ENCODE measurements at places on chromosomes 11 and 22.

GRCh38 chr11:61109671-61110070, 7.4 kb downstream of the CD5 start:
- DNase-seq: no peak

GRCh38 chr22:29715240-29715639, 4.6 kb upstream of the CABP7 start:
- no peak for DNase-seq

GRCh38 chr22:27327981-27328721, 473.4 kb downstream of the MN1 start:
- DNase-seq: no peak

DNA sequence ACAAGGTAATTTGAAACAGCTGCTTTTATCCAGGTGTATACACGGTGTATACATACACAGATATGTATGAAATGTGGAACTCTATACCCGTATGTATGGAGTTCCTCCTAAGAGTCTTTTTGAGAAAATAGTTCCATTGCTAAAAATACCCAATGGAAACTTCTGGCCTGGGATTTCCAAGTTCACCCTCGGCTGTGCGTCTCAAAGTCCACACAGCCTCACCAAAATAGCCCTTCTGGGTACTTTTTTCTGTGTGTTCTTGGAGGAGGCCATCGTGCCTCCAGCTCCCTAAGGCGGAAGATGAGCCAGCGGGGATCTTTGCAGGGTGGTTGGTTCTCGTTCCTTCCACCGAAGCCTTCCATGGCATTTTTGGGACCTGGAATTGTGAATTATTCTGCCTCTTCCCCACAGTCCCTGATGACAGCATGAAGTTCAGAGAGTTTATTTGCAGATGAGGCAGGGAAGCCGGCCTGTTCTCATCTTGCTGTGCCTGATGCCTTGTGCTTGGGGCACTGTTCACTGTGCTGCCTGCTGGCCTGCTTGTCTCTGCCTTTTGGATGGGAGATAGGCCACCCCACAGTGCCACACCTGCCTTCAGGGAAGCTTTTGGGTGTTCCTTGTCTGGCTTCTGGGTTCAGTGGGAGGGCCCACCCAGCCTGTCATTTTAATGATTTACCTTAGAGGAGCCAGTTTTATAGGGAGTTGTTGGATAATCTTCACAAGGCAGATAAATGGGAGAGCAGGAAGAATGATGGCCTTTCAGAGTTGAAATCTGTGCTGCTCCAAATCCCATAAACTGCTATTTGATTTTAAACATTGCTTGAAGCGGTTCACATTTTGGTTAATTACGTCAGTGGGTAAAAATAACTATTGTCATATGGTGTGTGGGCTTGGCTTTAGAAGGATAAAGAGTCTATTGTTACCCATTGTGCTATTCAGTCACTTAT, 112.7 kb upstream of the OR4B1 start:
- DNase-seq: no peak

DNA sequence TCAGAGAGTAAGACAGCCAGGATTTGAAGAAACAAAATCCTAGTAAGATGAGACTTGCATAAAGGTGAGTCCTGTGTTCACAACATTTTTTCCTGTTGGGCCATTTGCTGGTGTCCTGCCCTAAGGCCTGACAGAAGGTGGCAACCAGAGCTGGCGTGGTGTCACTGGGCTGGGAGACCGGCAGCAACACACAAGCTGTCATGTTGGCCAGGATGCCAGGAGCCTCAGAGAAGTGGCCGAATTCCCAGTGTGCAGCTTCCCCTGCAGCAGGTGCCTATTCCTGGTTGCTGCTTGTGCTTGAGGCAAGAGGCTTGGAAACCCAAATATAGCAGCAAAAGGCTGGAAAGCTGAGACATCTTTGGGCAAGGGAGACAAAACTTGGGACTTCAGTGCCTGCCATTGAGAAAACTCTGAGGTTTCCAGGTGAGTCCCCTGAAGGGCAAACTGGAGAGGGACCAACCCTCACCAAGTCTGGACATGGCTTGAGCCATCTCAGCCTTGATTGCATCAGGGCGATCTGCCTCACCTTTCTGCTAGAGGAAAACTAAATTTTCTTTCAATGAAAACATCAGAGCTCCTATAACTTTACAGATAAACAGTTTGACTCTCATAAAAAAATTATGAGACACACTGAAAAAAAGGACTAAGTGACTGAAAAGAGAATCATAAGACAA, 25.9 kb downstream of the ALG12 start:
- DNase-seq: no peak

DNA sequence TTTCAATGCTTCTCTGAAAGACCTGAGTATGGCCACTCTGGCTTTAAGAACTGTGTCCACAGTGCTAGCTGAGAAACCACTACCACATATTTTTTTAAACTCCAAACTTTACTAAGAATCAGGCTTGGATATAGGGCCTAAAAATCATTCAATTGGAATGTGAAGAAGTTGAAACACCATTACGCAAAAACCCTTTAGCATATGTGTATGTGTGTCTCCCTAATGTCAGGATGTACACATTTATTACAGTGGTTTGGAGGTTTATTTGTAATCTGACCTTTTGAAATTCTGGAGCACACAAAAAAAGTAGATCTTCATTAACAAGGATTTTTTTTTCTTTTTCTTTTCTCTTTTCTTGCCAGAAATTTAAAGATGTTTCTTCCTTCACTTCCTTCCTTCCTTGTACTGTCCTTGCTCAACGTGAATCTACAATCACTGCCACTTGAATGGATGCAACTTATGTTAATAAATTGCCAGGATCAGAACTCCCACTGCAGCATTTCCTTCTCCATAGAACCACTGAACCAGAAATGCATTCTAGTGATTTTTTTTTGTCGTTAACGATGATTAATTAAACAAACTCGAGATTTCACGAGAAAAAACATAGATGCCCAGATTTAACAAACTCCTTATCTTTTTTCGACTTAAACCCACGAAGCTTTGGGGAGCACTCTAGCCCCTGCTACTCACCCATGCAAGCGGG, 3.1 kb upstream of the ADM start:
- no peak for DNase-seq
